Lower leg skin (tissue), 4 donors: ENCODE measurements at places on chromosomes 5 and 9. TPM values are rescaled to one million over a fixed set of nuclear protein-coding genes. Genes with fewer than 3 reads are reported as not detected.

GRCh38 chr9:87880683-87881082 is 2.0 kb upstream of the SPATA31E1 start:
- DNase-seq = no peak

GRCh38 chr5:100423330-100423729 is 111.8 kb upstream of the FAM174A start:
- no peak for DNase-seq

- DNase-seq = no peak
Observed at GRCh38 chr5:90055831-90056328, 353.7 kb downstream of the CETN3 start.

DNA sequence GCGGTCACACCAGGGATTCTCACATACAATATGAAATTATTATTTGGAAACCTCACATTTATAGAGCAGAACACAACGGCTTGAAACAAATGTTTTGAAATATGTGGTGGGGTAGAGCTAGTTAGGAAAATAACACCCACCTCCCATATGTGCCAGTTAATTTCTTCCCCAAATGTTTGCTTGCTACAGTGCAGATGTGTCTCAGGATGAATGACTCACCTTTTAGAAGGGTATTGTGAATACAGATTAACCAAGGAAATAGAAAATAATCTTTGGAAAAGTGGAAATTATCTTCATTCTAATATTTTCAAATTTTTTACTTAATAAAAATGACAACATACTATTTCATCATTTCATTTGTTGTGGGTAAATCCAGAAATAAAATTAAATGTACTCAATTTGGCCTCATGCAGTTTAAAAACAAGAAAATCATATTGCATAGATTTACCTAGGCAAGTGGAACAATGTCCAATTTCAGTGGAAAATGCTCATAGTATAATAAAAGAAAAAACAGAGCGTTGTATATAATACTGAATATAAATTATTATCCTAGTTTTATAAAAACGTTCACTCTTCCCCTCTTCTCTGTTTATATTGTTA is 39.3 kb upstream of the RICTOR start:
- DNase-seq = no peak

DNA sequence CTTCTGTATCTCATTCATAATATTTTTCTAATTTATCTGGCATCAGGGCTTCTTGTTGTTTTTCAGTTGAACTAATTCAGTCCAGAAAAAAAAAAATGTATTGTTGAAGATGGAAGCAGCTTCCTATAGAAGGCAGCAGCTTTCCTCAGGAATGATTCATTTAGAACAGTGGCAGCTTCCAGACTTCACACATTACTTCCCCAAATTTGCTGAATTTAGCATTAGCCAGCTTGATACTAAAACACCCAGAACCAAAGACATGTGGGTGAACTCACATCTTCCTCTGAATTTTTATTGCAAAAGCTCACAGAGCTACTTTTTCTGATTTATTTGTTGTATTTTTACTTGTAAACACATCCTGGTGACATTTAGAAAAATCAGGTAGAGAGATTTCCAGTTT is 53.8 kb downstream of the HCN1 start:
- DNase-seq = no peak

DNA sequence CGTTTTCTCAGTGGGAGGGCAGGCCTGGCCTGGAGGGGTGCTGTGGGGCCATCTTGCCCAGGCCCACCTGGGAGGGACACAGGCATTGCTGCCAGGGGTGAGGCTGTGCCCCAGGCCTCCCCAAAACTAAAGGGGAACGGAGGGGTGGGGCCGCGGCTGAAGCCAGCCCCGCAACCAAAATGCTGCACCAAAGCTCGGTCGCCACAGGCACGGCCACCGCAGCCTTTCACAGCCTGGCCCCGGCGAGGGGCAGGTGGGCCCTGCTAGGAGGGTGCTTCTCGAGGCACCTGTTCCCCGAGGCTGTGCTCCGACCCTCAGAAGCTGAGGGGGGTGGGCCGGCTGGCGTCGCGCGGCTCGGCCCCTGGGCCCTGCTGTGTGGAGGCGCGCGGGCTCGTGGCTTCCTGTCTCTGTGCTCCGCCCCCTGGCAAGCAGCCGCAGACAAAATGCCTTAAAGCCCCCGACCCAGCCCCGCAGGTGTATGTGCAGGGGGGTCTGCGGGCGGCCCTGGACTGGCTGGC is 57.6 kb downstream of the JAK2 start:
- DNase-seq = no peak

- no peak for DNase-seq
Observed at GRCh38 chr5:158054223-158055110, 195.5 kb upstream of the CLINT1 start.

GRCh38 chr5:124330595-124331220 is 415.7 kb downstream of the ZNF608 start:
- no peak for DNase-seq

DNA sequence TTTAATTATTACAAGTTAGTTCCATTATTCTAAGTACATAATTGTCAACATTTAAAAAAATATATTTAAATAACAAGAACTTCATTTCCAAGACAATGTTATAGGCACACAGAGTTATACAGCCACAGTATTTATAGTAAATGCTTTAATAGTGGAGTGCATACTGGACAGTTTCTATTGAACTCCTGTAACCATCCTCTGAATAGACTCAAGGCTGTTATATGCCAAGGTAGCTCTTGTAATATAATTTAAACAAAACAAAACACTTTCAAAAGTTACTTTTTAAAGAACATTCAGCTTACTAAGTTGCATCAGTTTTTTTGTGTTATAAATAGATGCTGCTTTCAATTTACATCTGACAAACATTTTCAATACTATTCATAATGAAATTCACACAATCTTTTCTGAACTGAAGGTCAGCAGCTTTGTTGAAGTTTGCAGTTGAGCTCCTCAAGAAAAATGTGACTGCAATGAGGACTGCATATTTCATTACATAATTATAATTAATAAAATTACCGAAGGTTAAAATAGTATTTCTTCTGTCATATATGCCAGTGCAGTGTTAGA is 549.9 kb upstream of the CYLC2 start:
- no peak for DNase-seq

Gene ZNF366
- total RNA-seq = 1.1 TPM

Gene HAVCR1
- total RNA-seq = not detected

- no peak for DNase-seq
Observed at GRCh38 chr9:137009938-137010732, 13.8 kb upstream of the CLIC3 start.

Gene HAUS6
- 7.1 TPM for total RNA-seq

GRCh38 chr9:106970219-106970975 is 107.4 kb downstream of the ZNF462 start:
- no peak for DNase-seq

- DNase-seq = no peak
Observed at GRCh38 chr9:111874500-111874899, 22.1 kb upstream of the UGCG start.

GRCh38 chr5:122262103-122262502 is 49.9 kb upstream of the SNCAIP start:
- no peak for DNase-seq
